ENCODE measurements at places on chromosomes 11 and 22.
A peak's percentile ranks its signal among the peaks of the same experiment; 100 is the strongest.

- no peak for DNase-seq
Measured at GRCh38 chr11:65489035-65489705, 9.7 kb upstream of the MALAT1 start.

DNA sequence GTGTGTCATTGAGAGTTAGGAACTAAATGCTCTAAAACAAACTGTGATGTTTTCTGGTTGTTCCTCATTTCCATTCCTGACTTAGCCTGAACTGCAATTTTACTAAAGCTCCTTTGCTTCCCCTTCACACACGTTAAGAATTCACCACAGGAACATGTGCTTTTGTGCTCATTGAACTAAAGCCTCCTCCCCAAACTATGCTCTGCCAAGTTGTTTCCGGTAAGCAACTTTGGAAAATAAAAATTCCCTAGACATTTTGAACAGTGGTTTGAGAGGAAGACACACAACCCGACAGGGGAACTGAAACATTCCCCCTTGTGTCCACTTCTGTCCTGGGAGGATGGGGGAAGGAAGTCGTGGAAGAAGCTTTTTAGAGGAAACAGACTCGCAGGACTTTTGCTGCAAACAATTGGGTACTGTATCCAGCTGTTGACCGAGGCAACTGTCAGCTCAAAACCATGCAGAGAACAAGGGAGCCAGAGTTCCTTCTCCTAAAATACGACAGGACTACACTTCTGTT, 66.9 kb downstream of the GAB2 start:
- no peak for DNase-seq

- DNase-seq = no peak
Measured at GRCh38 chr11:115522302-115522701, 18.1 kb upstream of the CADM1 start.

GRCh38 chr11:107908211-107908610, 20.0 kb upstream of the RAB39A start:
- DNase-seq = no peak

GRCh38 chr11:44949160-44950030, 1.3 kb downstream of the TP53I11 start:
- peak; percentile 38 for DNase-seq

- DNase-seq = peak; percentile 41
Measured at GRCh38 chr11:17386331-17387084, 2.0 kb downstream of the KCNJ11 start.

GRCh38 chr22:28397306-28397705, 282.3 kb downstream of the TTC28 start:
- no peak for DNase-seq

GRCh38 chr22:19510919-19511341, 13.3 kb downstream of the CLDN5 start:
- DNase-seq = no peak

DNA sequence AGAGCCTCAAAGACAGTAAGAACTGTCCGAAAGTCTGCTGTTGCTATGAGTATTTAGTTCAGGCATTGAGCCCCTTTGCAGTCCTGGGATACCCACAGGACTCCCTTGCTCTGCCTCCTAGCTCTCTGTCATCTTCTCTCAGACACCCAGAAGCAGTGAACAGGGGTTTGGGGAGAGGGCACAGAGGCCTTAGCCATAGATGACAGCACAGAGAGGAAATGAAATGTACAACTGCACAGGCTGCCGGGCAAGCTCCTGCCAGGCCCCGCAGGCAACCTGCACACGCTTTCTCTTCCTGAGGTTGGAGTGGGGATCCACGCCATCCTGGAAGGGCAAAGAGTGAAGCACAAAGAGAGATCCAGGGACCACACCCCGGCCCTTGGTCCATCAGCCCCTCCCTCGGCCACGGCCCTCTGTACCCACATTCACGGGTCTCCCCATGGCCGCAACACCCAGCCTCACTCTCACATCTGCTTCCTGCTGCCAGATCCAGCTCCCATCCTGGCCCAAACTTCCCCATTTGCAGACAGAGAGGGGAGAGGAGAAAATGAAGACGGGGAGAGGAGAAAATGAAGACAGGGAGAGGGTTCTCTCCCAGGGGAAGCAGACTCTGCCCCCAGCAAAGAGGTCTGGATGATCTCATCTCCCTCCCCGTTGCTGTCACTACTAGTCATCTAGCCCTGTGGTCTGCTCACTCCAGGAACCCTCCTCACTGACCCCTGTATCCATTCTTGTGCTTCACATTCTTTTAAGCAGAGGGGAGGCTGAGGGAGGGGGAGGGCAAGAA, 40.7 kb downstream of the CD6 start:
- DNase-seq = no peak

- no peak for DNase-seq
Measured at GRCh38 chr11:102891736-102892135, 17.0 kb upstream of the MMP12 start.

- no peak for DNase-seq
Measured at GRCh38 chr11:1220941-1221721, 1.7 kb upstream of the MUC5B start.

DNA sequence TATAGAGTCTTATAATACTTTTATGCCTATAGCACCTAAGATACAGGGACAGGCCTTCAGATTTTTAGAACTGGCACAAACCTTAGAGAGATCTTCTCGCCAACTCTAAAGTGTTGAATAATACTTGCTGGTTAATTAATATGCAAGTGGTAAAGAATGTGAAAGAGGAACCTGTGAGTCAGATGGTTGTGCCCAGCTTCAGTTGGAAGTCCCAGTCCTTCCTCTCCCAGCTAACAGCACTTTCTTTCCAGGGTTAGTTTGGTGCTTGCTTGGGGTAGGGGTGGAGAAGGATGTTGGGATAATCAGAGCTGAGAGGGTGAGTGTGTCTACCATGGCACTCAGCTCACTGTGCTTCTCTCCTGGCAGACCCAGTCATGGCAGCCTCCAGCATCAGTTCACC, 4.9 kb upstream of the TMEM132A start:
- no peak for DNase-seq

DNA sequence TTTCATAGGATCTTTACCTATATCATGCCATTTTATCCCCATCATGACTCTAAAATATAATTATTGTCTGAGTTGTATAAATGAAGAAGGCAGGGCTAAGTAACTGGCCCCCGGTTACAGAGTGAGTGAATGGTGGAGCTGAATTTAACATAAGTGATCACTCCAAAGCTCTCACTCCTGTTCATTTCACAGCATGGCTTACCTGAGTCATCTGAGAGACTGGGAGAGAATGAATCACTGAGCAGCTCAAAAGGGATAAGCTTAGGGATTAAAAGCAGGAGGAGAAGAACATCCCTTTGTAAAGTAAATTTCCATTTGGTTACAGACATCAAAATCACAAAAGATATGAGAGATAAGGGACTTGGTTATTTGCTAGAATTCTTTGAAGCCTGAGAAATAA, 294.0 kb upstream of the CTSC start:
- no peak for DNase-seq

DNA sequence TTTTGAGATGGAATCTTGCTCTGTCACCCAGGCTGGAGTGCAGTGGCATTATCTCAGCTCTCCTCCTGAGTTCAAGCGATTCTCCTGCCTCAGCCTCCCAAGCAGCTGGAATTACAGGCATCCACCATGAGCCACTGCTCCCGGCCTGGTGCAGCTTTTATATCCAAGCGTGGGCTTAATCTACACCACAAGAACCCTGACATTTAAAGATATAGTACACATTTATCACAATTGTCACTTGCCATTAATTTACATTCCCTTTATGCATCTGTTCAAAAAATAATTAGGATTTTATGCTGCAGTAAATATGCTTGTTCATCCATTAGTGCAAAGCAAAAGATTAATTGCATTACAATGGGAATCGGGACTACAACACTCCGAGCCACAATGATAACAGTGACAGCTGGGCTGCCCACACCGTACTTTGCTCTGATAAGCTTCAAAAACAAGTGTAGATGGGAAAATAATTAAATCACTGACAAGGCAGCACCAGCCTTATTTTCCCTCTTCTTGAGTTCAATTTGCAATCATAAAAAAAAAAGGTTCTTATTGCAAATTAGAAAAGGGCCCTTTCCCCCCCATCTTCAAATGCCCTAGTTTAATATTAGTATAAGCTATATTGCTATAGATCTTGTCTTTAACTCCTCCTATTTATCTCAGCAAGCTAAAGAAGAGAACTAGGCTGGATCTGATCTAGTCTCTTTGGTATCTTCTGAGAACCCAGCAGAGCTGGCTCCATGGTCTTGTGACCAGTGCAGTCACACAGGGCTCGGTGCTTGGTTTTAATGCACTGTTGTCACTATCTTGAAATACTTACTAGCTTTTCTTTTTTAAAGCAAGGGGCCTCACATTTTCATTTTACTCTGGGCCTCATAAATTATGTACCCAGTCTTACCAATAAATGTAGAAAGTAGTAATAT, 206.2 kb upstream of the LRRC4C start:
- no peak for DNase-seq

GRCh38 chr22:25518000-25518663, 46.3 kb upstream of the GRK3 start:
- no peak for DNase-seq

DNA sequence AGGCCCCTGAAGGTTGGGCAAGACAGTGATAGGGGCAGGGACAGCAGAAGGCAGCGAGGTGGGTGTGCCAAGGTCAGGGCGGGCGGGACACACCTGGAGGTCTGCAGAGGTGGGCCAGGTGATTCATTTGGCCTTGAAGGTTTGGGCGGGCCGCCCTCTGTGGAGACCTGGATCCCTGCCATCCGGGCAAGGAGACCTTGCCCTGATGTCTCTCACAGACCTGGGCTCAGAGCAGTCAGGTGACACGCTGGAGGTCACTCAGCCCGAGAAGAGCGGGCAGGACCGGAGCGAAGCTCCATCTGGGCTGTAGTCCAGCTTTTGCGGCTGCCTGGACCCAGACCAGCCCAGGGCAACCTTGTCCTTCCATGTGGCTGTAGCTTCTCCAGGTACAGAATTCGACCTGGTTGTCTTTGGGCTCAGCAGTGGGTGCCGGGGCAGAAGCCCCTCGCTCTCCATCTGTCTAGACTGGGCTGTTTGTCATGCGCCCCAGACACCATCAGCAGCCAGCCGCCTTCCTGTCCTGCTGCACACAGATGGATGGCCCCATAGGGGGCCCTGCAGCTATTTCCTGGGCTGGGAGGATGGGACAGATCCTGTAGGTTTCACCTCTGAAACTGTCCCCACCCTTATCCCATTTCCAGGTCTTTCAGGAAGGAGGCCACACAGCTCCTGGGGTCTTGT, 3.1 kb downstream of the MRGPRG start:
- no peak for DNase-seq

DNA sequence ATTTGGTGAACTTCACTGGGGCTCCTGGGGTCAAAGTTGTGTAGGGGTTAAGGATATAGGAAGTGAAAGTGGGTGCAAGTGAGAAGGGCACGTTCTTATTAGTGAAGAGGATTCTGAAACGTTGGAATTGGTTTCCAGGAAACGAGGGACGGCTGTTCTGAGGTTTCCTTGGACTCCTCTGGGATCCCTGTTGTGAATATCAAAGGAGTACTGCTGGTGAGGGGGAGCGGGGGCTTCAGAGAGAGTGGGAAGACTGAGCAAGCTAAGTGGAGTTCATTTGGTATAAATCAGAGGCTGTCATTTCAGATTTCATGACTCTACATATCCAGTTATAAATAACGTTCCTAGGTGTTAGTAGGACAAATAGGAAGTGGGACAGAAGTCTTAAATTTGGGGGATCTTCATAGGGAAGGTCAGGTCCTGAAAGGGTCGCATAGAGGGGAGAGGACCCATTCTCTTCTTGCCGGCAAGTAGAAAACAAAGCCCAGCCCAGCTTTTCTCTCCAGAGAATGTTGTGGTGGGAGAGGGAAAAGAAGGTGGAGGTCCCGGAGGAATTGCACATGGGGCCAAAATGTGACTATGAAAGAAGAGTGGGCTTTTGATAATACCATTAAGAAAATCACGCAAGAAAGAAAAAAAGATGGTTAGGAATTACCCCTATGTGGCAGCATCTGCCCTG, 1.1 kb upstream of the NELL1 start:
- no peak for DNase-seq

DNA sequence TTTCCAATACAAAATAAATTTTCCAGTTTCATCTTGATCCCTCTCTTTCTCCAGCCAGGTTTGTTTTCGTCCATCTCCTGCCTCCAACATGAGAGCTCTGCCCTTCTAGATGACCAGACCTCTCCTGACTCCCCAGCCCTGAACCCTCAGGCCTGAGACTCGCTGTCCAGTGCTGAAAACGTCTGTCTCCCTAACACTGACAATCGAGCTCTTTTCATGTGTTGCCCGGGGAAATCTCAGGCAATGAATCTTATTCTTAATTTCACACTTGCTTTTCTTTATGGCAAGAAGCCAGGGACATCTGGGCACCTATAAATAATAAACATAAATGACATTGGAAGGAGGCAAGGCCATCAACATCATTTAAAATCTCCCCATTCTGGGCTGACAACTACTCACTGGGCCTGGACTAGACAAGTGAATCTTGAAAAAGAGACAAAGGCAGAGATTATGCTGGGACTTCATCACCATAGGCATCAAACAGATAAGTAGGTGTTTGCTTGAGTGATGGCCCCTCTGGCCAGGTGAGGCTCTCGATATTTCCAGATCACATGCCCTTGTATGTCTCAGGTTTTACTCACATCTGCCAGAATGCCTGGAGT, 274.5 kb upstream of the B3GAT1 start:
- DNase-seq = no peak
